ENCODE measurements at places on chromosomes 12 and 14. TPM values are rescaled to one million over a fixed set of nuclear protein-coding genes. Genes with fewer than 3 reads are reported as not detected.

The FBLN5 gene
- polyA plus RNA-seq, result 125 TPM

GRCh38 chr12:120037851-120038250 is 48.8 kb downstream of the BICDL1 start:
- DNase-seq, result no peak

GRCh38 chr14:91068642-91069041 is 8.2 kb upstream of the RPS6KA5 start:
- DNase-seq, result no peak

DNA sequence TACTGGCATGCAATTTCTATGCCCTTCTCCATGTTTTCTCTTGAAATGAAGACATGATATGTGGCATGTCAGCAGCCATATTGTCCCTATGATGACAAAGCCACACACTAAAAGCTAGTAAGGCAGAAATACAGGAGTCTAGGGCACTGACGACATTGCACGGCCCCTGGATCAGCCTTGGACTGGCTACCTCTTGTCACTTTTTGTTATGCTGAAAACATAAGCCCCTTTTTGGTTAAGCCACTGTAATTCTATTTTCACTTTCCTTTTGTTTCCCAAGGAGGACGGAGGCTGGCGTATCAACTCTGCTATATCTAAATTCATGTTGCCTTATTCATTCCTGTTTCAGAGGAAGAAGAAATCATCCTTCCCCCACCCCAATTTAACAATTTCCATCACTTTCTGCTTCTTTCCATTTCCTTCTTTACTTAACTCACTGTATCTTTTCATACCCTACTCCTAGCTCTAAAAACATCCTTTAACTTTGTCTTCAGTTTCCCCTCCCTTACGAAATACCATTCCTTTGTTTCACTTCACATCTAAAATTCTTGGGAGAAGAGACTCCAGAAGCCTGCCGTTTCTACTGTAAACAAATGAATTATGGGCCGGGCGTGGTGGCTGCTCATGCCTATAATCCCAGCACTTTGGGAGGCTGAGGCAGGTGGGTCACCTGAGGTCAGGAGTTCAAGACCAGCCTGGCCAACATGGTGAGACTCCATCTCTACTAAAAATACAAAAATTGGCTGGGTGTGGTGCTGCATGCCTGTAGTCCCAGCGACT is 364.1 kb downstream of the PCNX1 start:
- no peak for DNase-seq

DNA sequence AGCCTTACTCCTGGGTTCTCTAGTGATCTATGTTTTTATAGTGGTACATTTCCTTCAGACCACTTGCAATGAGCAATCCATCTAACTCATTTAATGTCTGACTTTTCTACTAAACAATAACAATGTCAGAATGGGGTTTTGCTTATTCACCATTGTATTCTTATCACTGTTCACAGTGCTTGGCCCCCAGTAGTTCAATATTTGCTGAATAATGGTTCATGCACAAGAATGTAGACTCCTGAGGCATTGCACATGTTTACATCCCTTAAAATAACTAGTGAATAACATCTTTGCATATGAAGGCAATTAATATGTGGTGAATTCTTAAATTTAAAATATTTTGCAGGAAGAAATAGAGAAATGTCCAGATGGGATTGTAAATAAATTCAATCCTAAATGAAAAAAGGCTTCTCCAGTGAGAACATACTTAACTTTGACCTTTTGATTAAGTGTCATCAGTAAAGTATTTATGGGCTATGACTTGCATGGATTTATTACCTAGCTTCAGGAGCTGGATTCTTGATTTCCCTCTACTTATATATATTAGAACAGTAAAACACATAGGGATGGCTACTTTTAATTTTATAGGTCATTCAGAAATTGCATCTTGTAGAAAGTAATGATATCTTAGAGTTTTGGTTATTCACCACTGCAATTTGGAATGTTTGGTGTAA is 3.4 kb downstream of the CCER1 start:
- DNase-seq, result no peak

All from right renal cortex interstitium (tissue), 3 donors.